ENCODE measurements at places on chromosomes 16 and 17.
A peak's percentile ranks its signal among the peaks of the same experiment; 100 is the strongest.

DNA sequence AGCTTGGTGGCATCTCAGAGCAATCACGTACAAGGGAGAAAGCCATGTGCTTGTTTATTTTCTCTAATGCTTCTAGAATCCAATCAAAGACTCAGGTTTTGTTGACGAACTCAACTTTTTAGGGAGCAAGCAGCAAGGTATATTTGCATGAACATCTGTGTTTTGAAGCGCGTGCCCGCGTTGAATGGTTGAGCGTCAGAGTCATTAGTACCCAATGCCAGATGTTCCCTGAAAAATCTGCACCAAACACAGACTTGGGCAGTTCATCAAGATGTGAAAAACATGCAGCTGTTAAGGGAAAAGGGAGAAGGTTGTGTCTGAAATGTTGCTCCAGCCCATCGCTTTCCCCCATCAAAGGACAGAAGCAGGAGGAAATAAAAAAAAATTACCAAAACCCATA is 170.4 kb downstream of the SNX29 start:
- DNase-seq = no peak

DNA sequence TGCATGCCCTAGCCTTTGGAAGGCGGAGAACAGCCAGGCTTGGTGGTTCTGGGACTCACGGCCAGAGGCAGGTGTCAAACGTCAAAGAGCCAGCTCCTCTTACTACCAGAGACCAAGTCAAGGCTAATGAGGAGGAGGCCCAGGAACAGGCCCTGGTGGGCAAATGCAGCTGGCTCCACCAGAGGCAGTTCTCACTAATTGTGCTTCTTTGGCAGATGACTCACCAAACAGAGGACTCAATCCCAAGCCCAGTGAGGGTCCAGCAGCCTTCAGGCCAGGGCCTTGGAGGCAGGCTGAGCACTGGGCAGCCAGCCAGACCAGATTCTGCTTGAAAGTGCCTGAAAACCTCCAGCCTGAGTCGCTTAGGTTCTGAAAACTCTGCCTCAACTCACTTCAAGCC is 336.5 kb upstream of the CDH5 start:
- DNase-seq = no peak

DNA sequence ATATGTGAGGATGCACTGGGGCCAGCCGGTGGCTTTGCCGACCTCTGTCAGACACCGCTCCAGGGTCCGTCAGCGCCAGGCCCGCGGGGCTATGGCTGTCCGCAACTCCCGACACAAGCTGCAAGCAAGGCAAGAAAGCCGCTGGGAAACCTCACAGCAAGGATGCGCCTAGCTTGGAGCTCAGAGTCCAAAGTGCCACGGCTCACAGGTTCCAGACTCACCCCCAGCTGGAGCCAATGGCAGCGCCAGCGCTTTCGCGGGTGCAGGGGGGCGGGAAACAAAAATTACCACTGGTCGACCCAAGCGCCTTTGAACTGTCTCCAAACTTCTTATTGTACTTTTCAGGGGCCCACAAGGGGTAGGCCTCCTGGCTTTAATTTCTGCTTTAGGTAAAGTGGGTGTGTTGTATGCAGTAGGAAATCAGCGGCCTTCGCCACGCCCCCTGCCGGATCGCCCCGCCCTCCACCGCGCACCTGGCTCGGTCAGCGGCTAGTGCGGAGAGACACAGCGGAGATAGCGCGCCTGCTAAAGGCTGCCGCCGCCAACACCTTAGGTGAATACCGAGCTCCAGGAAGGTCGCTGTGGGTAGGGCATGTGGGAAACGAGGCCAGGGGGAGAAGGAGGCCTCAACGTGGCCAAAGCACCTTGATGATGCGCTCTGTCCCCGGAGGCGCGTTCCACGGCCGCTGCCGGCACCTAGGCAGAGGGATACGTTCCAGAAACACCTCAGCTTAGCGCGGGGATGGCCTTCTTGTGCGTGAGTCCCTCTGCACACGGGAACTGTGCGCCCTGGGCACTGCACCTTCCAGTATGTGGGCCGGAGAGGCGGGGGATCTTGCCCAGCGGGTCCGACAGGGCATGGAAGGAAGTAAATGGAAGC is 61.0 kb upstream of the RBL2 start:
- DNase-seq = peak; percentile 17

DNA sequence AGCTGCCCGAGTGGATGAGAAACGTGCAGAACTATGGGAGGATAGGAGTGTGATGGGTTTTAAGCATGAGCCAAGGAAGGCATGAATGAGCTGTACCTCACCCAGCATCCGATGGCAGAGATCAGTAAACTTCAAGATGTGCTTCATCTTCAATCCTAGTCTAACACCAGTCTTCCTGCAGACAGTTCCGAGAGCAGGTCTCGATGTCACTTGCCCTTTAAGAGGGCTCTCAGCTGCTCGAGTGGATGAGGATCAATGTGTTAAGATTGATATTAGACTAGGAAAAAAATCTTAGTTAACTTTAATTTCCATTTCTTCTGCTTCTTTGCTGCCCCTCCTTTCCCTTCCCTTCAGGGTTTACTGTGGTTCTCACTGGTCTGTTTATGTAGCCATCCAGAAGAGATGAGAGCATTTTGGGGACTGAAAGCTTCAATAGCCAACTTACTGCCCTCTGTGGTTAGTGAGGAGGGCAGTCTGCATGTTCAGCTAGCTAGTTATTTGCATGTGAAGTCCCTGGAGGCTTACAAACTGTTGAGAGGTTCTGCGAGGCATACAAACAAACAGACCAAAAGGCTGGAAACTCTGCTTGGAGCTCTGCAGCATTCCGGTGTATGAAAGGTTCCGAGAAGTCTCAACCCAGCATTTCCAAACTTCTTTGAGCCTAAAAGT is 15.3 kb downstream of the KLHL36 start:
- DNase-seq = no peak

DNA sequence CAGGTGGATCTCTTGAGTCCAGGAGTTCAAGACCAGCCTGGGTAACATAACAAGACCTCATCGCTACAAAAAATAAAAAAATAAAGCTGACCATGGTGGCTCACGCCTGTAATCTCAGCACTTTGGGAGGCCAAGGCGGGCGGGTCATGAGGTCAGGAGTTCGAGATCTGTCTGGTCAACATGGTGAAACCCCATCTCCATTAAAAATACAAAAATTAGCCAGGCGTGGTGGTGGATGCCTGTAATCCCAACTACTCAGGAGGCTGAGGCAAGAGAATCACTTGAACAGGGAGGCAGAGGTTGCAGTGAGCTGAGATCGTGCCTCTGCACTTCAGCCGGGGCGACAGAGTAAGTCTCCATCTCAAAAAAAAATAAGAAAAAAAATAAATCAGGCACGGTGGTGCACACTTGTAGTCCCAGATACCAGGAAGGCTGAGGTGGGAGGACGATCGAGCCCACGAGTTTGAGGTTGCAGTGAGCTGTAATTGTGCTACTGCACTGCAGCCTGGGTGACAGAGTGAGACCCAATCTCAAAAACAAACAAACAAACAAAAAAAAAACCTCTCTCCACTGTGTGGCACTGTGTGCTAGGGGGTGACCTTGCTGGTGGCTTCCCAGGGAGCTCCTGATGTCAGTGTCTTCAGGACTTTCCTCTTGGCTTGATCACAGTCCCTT is 19.8 kb upstream of the MAPK3 start:
- no peak for DNase-seq

- DNase-seq = no peak
Measured at GRCh38 chr16:11229906-11230305, 26.1 kb downstream of the SOCS1 start.

- DNase-seq = no peak
Measured at GRCh38 chr16:79815049-79815448, 214.5 kb upstream of the MAF start.

DNA sequence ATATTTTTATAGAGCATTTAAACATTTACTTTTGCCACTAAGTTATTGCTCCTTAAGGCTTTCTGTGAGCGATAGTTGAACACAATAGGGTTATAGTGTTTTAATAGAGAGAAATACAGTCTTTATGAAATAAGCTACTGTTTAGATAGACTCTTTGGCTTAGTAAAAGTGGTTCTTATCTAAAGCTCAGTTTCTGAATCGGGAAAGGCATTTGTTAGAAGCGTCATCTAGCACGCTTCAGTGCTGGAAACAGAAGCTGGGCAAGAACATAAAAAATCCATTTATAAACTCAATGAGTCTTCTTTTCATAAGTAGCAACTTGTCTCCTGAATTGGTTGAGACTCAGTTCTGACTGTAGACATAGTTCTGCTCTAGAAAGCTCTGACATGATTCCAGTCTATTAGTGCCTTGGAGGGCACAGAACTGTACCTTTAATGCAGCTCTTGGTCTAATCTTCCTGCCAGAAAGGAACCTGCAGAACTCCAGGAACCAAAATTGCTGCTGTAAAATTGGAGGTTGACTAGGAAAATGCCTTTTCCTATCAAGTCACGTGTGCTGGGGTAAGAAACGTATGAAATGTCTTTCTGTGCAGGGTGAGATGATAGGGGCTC is 55.4 kb upstream of the DNAJA2 start:
- no peak for DNase-seq

DNA sequence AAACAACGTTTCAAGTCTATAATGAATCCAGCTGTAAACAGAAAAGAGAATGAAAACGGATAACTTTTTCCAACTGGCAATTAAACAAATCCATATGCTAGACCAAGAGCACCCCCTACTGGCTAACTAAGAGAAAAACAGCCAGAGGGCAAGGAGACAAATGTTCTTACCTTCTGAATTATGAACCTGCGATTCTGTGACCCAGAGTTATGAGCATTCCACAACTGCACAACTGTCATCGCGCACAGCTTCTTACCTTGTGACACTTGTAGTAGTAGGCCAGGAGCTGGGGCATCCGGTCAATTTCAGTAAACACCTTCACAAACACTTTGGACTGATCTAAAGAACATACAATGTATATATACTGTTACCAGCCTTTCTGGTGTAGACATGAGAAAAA is 18.6 kb downstream of the COG7 start:
- DNase-seq = peak; percentile 44

- DNase-seq = peak; percentile 14
Measured at GRCh38 chr16:22814711-22815105, 746 bp downstream of the HS3ST2 start.

DNA sequence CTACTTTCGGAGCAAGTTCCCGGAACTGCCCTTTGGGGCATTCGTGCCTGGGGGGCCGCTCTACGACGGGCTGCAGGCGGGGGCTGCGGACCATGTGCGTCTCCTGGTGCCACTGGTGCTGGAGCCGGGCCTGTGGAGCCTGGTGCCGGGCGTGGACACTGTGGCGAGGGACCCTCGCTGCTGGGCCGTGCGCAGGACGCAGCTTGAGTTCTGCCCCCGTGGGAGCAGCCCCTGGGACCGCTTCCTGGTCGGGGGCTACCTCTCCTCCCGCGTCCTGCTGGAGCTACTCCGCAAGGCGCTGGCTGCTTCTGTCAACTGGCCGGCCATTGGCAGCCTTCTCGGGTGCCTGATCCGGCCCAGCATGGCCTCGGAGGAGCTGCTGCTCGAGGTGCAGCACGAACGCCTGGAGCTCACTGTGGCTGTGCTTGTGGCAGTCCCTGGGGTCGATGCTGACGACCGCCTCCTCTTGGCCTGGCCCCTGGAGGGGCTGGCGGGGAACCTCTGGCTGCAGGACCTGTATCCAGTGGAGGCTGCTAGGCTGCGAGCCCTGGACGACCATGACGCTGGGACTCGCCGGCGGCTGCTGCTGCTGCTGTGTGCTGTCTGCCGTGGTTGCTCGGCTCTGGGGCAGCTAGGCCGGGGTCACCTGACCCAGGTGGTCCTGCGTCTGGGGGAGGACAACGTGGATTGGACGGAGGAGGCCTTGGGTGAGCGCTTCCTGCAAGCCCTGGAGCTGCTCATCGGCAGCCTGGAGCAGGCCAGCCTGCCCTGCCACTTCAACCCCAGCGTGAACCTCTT is 3.6 kb downstream of the MIEF2 start:
- no peak for DNase-seq

DNA sequence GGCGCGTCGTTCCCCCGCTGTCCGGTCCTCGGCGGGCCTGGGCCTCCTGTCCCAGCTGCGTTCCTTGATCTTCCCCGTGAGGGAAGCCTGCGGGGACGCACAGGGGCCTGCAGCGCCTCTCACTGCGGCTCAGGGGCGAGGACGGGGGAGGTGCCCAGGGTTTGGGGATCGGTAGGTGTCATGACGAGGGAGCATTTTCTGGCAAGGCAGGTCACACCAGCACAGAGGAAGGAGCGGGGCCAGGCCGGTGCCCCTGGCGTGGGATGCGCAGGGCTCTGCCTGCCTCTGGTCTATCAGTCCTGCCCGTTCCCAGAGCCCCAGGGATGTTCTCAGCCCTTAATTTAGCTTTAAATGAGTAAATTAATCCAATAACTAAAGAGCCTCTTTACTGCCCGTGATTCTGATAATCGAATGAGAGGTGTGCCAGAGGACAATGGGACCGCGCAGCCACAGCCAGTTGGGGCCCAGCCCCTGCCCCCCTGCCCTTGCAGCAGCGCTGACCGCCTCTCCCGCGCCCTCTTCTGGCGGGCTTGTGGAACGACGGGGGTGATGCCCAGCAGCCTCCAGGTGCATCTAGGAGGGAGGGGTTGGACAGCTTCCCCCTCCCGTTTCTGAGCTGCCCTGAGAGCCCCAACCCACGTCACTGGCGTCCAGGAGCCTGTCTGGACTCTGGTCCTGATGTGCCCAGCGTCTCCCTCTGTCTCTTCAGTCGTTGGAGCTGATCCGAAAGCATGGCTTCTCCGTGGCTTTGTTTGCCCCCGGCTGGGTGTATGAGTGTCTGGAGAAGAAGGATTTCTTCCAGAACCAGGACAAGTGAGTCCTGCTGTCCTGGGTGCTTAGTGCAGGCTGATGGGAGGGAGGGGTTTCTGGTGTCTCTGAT is 7.9 kb downstream of the ENGASE start:
- DNase-seq = peak; percentile 81

GRCh38 chr17:4891411-4892410 is 7.6 kb upstream of the C17orf107 start:
- DNase-seq = no peak

GRCh38 chr17:78678222-78678557 is 101.0 kb upstream of the DNAH17 start:
- DNase-seq = no peak

DNA sequence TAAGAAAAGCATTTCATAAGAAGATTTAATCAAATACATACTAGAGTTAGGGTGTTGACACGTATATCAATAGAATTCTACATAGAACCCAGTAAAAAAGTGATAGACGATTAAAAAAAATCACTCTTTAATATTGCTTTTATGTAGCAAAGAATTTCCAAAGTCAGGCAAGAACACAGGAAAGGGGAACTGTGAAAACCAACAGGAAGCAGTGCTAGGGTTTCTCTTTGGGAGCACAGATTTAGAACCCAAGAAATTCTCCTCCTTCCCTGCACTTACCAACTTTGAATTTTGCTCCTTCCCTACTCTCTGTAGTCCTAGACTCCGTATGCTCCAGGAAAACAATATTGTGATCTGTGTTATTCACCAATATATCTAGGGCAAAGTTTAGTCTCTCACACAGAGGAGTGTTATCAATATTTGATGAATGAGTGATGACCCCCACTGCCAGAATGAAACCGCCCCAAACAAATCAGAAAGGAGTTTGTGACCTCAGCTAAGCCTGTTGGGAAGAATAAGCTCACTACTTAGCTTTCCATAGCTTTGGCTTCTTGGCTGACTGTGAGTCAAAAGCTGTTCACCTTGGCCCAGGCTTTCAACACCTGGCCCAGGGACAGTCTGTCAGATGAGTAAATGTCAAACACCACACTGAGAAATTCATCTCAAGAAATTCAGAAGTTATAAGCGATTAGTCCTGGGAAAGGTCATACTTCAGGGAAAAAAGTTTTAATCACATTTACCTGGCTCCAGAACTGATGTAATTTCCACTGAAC is 8.6 kb downstream of the RFWD3 start:
- DNase-seq = no peak
